RWPE1 (cell line): ENCODE measurements at places on chromosomes 3 and 15.

DNA sequence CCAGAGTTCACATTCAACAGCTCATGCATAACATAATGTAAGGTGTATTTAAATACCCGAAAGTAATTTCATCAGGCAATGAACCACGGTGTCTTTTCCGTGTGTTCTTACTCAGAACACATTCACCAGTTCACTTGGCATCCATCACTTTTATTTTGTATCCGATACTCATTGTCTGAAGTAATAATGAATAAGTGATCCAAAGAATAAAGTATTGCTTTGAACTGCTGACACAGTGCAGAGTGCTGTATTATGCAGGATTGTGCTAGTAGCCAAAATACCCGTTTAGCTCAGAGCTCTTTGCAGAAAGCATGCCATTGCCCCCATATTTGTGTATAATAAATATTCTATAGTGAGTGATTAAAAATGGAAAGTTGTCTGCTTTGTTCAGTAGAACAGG, 460.9 kb upstream of the KCNMB2 start:
- no peak for DNase-seq

DNA sequence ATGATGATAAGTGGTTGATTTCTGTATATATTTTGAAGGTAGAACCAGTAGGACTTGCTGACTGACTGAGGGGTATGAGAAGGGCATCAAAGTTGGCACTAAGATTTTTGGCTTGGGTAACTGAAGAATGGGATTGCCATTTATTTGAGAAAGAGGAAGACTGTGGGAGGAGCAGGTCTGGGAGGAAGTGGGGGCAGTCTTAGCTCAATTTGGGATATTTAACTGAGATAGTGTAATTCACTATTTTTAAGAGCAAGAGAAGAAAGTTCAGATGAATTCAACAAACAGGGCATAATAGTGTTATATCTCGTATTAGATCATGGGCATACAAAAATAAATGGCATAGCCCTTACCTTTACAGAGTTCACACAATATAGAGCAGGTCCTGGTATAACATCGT, 1.7 kb downstream of the BUB1B start:
- DNase-seq = no peak

DNA sequence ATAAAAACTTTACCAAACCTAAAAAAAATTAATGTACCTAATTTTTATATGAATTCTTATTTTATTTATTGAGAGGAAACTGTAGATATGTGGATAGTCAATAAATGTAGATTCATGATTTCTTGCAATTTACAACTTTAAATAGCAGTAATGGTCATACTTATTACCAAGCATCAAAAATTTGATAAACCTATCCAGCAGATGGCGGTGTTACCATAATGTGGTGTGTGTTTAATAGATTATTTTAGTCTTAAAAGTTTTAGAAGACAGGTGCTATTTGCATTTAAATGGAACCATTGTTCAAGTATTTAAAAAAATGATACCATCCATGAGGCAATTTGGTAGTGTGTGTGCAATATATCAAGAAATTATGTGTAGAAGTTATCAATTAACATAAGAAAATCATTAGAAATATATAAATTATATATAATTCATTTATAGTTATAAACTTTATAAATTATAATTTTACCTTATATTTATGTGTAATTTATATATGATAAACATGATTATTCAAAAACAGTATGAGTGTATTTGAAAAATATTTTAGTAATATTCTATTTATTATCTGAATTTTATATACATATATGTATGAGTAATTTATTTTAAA, 176.0 kb upstream of the BCHE start:
- peak; percentile 10 for DNase-seq

GRCh38 chr3:151382671-151383070, 1.9 kb downstream of the P2RY12 start:
- no peak for DNase-seq

DNA sequence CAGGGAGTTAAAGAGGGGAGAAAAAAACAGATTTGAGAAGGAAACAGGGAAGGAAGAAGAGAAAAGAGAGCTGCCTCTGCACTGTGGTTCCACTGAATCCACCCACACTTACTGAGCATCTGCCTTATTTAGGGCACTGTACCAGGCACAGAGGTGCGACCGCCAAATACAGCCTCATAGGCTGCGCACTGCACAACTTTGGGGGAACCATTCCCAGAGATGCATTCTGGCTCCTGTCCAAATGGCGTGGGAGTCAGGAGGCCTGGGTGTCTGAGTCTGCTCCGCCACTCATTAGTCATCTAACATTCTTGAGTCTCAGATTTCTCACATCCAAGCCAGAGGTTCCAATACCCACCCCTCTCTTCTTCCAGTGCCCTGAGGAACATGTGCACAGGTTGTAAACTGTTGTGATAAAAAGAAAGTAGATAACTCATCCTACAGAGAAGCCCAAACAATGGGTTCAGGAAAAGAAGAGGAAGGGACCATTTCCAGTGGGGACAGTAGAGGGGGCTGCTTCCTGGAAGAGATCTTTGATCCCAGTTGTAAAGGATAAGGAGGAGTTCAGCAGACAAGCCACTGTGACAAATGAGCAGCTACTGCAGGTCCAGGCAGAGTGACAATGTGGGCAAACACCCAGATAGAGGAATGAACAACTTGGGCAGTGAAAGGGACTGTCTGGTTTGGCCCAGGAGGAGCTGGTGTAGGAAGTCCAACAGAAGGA, 254.6 kb downstream of the UACA start:
- peak; percentile 98 for DNase-seq

- DNase-seq = no peak
Measured at GRCh38 chr3:188468662-188469061, 314.7 kb downstream of the LPP start.

DNA sequence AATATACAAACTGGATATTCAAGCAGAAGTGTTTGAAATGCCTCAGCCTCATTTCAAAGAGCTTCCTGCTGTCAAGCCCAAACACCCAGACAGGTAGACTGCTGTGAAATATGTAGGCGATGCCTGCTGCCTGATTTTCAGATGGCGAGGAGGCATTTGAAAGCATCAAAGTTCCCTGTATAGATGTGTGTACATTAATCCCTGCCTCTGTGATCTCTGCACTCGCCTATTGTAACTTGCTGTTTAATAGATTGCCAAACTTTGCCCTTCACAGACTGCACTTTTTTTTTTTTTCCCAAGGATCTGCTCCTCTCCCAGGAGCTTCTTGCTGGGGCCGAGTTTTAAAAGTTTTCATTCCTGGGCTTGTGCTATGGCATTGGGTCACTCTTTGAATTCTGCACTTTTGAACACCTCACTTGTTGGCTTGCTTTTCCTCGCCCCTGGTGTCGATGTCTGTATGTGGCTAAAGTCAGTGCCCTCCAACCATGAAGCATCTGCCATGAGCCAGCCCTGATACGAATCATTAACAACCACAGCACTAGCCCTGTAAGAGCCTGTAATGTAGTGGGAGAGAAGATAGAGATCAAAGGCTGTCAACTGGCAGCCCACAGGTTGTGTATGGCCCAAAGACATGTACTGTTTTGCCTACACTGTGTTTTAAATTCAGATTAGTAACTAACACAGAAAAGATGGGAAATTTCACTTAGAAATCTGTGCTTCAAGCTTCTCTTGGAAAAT, 287.6 kb upstream of the ICE2 start:
- DNase-seq = no peak

DNA sequence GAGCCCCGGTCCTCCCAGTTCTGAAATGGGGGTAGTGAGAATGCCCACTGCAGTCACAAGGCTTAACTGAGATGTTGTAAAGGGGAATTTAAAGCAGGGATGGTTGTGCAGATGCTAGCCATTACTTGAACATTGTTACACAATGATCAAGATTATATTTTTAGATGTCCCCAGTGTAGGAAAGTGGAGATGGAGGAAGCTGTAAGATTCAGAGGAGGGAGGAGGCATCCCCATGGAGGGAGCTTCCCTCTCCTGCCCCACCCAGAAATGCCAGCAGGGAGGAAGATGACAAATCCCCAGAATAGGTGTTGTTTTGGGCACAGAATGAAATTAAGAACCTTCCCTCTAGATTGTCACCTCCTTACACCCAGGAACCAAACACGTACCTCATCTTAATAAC, 46.1 kb downstream of the EFCAB12 start:
- no peak for DNase-seq

DNA sequence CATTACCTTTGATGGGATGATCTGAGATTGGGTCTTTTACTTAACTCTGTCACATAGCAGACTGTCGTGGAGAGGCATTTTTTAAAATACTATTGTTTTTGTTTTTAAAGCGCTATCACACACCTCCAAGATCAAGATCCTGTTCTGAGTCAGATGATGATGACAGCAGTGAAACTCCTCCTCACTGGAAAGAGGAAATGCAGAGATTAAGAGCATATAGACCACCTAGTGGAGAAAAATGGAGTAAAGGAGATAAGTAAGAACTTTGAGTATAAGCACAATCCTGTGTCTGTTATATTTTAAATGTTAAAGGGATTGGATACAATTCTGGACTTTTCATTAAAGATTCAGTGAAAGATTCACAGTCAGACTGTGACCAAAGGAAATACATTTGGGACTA, 18.4 kb upstream of the ZBTB47 start:
- no peak for DNase-seq

DNA sequence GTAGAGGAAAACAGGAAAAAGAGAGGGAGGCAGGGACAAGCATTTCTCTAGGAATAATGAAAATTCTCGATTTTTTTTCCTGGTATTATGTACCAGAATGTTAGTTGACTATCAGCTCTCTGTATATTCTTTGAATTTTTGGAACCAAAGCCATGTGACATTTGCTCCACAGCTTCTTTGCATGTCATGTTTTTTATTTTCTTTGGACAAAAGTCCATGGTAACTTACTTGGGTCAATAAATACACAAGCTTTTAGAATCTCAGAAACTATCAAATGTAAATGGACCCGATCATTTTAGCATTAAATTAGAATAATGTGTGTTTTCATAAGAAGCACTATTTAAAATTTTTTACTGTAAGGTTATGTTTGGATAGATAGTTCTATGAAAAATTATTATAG, 320.5 kb downstream of the ZIC1 start:
- DNase-seq = no peak

DNA sequence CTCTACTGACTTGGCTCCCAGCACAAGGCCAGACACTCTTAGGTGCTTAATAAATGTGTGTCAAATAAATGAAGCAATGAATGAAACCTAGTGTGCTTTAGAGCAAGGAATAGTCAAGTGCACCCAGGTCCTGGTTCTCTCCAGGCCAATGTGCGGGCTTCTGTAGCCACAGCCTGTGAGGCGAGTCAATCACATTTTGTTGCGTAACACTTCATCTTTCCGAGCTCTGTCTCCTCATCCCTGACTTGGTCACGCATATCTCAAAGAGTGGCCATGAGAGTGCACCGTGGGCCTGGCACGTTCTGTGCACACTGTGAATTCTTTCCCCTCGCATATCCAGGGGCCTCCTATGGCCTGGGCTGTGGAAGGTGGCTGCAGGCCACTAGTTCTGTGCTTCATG, 11.4 kb upstream of the SH3GL3 start:
- DNase-seq = no peak

DNA sequence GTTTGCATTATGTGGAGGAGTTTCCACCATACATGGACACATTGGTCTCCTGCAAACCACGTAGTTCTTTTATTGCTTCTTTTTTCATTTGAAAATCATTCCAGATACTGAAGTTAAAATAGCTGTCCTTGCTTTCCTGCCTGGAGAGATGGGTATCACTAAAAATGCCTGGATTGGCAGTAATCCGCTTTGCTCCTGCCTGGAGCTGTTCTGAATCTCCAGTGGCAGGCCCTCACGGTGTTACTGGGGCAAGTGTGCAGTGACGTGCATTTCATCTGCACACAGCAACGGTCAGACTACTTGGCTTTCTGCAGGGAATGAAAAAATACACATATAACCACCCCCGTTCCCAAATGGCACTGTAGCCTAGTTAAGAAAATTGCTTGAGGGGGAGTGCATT, 272.9 kb downstream of the IL5RA start:
- no peak for DNase-seq

DNA sequence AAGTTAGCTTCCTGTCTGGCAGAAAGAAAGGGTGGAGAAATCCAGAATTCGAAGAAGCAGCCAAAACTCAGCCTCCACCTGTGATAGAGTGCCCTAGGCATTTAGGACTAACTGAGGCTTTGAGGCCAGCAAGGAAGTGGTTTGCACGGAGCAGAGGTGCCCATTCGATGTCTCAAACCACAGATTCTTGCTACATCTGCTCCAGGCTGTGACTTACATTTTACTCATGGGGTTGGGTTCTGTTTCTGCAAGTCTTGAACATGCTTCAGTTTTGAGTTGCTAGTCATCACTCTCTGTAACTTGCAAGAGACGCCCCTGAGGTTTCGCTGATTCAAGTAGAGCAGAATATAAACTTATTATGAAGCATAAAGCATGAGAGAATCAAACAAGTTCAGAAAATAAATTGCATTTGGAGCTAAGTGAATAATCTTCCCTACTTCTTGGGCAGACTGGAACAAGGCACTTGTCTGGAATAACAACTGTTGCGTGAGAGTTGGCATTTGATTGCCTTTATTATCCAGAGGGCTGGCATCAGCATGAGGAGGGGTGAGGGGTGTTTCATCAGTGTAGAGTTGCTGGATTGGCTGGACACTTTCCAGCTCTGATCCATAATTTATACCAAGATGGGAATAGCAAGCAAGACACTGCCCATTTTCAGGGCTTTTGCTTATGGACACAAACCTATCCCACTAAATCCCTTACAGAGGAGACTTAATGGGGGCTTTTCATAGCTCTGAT, 256.5 kb downstream of the AGBL1 start:
- peak; percentile 94 for DNase-seq

- DNase-seq = no peak
Measured at GRCh38 chr3:7973006-7973405, 528.6 kb upstream of the LMCD1 start.

GRCh38 chr3:49842843-49843517, 13.4 kb downstream of the TRAIP start:
- DNase-seq = no peak

- no peak for DNase-seq
Measured at GRCh38 chr3:73098873-73099272, 37.4 kb downstream of the EBLN2 start.

GRCh38 chr3:45885979-45886705, at the start of gene CCR9:
Gene CCR9, plus strand, starts transcription at chr3:45886543. Its CDS starts 8,391 bp downstream, at chr3:45894934.
- DNase-seq = no peak

- no peak for DNase-seq
Measured at GRCh38 chr3:194631696-194632095, 1.5 kb downstream of the TMEM44 start.

- DNase-seq = no peak
Measured at GRCh38 chr3:64852738-64853137, 164.9 kb upstream of the ADAMTS9 start.

- no peak for DNase-seq
Measured at GRCh38 chr3:103513003-103513402, 1078.2 kb downstream of the ZPLD1 start.

DNA sequence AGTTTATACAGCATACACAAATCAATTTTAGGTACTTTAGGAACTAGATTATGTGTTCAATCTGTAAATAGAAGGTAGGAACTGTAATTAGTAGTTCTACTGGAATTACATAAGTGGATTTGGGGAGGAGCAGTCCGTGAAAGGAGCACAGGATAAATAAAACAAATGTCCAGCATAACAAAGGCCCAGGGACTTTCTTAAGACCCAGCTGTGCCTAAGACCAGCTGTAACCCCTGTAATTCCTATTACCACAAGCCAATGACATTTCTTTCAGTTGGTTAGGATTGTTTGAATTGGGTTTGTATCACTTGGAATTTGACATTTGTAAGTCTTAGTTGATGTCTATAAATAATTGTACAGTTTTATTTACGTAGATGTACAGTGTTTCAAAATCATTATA, 4.8 kb upstream of the ZBTB20 start:
- no peak for DNase-seq
